HT1080 (cell line): ENCODE measurements at places on chromosomes 3 and 15. TPM values are rescaled to one million over a fixed set of nuclear protein-coding genes. Genes with fewer than 3 reads are reported as not detected.

The CKMT1B gene
- total RNA-seq = 0.20 and 0.27 TPM in 2 replicates

The AHSG gene
- 0.32 TPM in 1 of 2 replicates, not detected in the other for total RNA-seq

The SLC15A2 gene
- not detected in 2 replicates for total RNA-seq

The MYH15 gene
- total RNA-seq = 7.3 and 8.2 TPM in 2 replicates

The GP5 gene
- total RNA-seq = not detected in 2 replicates

The DNAH1 gene
- 0.10 TPM in 2 replicates for total RNA-seq

The NR2F2 gene
- total RNA-seq = 11.4 and 27.9 TPM in 2 replicates

The SEMA5B gene
- total RNA-seq = not detected in 2 replicates

The MNS1 gene
- total RNA-seq = 3.0 TPM in 2 replicates

The TBC1D5 gene
- 40.1 and 42.2 TPM in 2 replicates for total RNA-seq

The ITIH1 gene
- total RNA-seq = not detected in 2 replicates

The CHP1 gene
- 62.3 and 69.8 TPM in 2 replicates for total RNA-seq

The KIF15 gene
- 10.6 and 15.6 TPM in 2 replicates for total RNA-seq

The TRPM1 gene
- 0.03 TPM in 1 of 2 replicates, not detected in the other for total RNA-seq

The CIB1 gene
- 44.5 and 65.7 TPM in 2 replicates for total RNA-seq

The BNC1 gene
- 14.8 and 18.1 TPM in 2 replicates for total RNA-seq

The KCNMB3 gene
- 0.23 and 0.45 TPM in 2 replicates for total RNA-seq

The ARPP19 gene
- 94.2 and 127 TPM in 2 replicates for total RNA-seq

The RPS27L gene
- 366 and 380 TPM in 2 replicates for total RNA-seq

The FAM107A gene
- total RNA-seq = 0.02 TPM in 1 of 2 replicates, not detected in the other

The ROBO2 gene
- under 0.01 and 0.17 TPM in 2 replicates for total RNA-seq

The HIGD2B gene
- not detected in 2 replicates for total RNA-seq

The KY gene
- not detected in 2 replicates for total RNA-seq

The ECE2 gene
- not detected in 2 replicates for total RNA-seq

The MKRN3 gene
- total RNA-seq = 14.5 and 14.6 TPM in 2 replicates

The ZNF620 gene
- total RNA-seq = 2.6 and 4.4 TPM in 2 replicates

The RAF1 gene
- total RNA-seq = 110 and 111 TPM in 2 replicates

The KLHL6 gene
- not detected in 2 replicates for total RNA-seq

The GABRR3 gene
- not detected in 2 replicates for total RNA-seq

The TRPM7 gene
- 15.2 and 16.9 TPM in 2 replicates for total RNA-seq

The ASB14 gene
- total RNA-seq = 0.20 TPM in 1 of 2 replicates, not detected in the other

The GATM gene
- total RNA-seq = not detected in 2 replicates

The EIF4E3 gene
- total RNA-seq = 0.37 and 0.63 TPM in 2 replicates

The WDR93 gene
- total RNA-seq = not detected in 2 replicates

The TUSC2 gene
- total RNA-seq = 40.6 and 53.3 TPM in 2 replicates

The ISLR2 gene
- not detected in 2 replicates for total RNA-seq

The MORC1 gene
- total RNA-seq = 0.11 TPM in 1 of 2 replicates, not detected in the other

The LRRC31 gene
- not detected in 2 replicates for total RNA-seq

The ADAMTSL3 gene
- 0.03 TPM in 1 of 2 replicates, not detected in the other for total RNA-seq

The NMNAT3 gene
- total RNA-seq = not detected in 2 replicates

The STRIT1 gene
- not detected in 2 replicates for total RNA-seq
